ENCODE measurements at places on chromosomes 16 and 17.

DNA sequence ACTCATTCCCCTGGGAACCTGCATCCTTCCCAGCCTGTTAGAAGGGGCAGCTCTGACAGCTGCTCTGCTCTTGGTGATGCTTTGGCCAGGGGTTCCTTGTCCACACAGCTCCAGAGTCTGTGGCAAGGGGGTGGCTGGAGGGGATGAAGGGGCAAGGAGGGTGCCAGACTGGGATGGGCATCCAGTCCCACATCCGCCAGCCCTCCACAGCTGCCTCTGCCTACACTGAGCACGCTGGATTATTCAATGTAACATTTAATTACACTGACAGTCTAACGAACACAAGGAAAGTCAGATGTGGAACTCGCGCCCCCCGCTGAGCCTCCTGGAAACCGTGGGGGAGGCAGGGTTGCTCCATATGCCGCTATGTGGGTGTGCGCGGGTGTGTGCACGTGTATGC lies 101.1 kb downstream of the C16orf78 start:
- DNase-seq: peak; percentile 1

DNA sequence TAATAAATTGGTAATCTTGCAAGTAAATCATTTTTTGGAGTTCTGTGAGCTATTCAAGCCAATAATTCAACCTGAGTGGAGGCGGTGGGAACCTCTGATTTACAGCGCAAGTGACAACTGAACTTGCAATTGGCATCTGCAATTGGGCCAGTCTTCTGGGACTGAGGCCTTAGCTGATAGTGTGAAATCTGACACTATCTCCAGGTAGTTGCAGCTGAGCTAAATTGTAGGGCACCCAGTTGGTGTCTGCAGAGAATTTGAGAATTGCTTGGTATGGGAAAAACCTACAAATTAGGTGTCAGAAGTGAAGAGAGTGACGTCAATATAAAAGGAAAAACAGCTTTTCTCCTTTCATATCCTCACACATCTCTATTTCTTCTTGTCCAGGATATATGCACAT lies 1633.6 kb upstream of the GOT2 start:
- DNase-seq: no peak

DNA sequence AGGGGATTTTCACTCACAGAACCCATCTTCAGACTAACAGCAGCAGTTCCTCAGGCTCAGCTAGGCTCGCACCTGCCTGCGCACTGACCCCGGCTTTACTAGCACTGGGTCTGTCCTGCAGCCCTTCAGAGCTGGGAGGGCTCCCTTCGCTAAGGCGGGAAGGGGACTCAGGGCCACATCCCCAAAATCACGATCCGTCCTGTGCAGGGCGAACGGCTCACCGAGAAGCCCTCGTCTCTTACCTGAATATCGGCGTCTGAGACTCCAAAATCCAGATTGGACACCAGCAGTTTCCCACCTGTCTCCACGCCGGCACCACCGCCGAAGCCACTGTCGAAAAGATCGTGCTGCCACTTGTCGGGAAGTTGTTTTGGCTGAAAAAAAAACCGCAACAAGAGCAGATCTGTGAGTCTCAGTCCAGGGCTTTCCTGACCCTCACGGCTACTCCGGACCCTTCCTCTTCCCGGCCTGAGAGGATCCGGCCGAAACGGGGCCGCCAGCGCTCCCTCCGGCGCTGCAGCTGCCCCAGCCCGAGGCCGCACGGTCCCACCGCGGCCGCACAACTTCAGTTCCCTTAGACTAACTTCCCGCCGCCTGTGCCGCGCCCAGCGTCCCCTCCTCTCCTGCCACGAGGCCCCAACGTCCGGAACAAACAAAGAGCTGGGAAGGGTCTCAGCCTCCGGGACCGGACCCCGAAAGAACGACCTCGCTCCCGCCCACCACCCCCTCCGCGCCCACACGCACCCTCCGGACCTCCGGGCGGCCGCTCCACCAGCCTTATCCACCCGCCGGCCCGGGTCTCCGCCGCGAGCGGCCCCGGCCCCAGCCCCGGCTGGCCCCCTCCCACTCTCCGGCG lies 711 bp downstream of the ALYREF start:
- no peak for DNase-seq

DNA sequence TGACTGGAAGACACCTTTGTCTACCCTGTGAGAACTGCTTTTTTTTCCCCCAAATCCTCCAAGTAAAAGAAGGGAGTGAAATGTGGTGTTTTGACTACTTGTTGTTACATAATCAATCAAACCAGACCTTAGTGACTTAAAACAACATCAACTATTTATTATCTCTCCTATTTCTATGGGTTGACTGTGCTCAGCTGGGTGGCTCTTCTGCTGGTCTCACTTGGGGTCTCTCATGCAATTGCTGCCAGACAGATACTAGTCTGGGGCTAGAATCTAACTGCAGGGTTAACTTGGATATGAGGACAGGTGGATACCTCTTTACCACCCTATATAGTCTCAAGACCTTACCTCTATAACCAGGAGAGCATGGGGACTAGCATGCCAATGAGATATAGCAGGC lies 141.3 kb downstream of the SALL1 start:
- DNase-seq: no peak

- DNase-seq: no peak
Observed at GRCh38 chr17:49071106-49071505, 61.5 kb upstream of the B4GALNT2 start.

DNA sequence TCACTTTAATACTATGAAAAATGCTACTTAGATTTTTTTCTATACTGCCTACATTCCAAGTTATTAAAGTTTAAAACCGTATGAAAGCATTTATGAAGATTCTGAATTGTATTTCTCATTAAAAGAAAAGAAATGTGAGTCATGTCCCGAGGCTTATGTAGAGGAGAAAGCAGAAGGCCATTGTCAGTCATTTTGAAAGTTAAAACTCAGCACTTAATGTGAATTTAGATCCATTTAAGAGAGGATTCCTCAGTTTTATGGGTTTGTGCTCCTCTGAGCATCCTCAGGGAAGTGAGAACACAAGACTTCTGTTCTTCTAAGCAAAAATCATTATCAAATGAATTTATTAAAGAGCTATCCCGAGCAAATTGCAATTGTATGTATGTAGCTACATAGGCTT lies 11.8 kb downstream of the C17orf75 start:
- DNase-seq: no peak

- DNase-seq: no peak
Observed at GRCh38 chr16:4663777-4664465, 29.4 kb upstream of the NUDT16L1 start.

GRCh38 chr17:2755891-2756724 lies 6.7 kb upstream of the CCDC92B start:
- DNase-seq: no peak

- peak; percentile 76 for DNase-seq
Observed at GRCh38 chr17:81926451-81927151, 934 bp downstream of the MAFG start.

GRCh38 chr17:45260204-45260783 lies 1.6 kb downstream of the SPATA32 start:
- DNase-seq: no peak

DNA sequence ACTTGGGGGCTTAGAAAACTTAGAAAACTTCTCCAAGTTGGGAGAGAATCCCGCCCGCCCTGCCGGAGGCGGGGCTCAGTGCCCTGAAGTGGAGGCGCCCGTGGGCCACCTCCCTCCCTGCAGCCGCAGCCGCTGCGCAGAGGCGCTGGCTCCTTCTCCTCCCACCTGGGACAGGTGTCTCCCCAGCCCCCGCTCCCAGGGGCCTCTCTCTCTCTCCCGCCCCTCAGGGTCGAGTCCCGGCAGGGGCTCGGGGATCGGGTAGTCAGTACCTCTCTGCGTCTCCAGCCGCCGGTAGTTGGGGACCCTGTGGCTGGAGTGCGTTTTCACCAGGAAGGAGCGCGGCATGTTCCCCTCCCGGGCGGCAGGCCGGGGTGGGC lies 257 bp downstream of the SNAI3 start:
- peak; percentile 53 for DNase-seq

DNA sequence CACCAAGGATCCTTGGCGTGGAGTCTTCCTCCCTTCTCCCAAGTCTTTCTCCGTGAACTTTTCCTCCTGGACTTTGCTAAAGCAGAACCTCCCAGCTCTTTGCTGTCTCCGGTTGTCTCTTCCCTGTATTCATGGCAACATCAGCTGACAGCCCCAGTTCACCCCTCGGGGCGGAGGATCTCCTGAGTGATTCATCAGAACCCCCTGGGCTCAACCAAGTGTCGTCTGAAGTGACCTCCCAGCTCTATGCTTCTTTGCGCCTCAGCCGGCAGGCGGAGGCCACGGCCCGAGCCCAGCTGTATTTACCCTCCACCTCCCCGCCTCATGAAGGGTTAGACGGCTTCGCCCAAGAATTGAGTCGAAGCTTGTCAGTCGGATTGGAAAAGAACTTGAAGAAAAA lies 943 bp downstream of the CNTROB start:
- peak; percentile 19 for DNase-seq

DNA sequence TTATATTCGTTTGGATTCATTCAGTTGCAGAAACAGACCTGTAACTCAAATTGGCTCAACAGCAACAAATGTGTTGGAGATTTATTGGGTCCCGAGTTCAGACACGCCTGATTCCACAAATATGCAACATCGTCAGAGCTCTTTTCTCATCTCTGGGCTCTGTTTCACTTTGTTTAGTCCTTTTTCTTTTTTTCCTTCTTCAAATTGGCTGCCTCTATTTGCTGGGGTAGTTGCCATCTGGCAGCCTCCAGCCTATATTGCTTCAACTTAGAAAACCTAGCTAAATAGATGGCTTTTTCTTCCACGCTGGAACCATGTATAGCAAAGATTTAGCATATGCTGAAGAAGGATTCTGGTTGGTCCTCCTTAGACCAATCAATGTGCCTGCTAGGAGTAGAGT lies 398.5 kb downstream of the RBFOX1 start:
- no peak for DNase-seq

DNA sequence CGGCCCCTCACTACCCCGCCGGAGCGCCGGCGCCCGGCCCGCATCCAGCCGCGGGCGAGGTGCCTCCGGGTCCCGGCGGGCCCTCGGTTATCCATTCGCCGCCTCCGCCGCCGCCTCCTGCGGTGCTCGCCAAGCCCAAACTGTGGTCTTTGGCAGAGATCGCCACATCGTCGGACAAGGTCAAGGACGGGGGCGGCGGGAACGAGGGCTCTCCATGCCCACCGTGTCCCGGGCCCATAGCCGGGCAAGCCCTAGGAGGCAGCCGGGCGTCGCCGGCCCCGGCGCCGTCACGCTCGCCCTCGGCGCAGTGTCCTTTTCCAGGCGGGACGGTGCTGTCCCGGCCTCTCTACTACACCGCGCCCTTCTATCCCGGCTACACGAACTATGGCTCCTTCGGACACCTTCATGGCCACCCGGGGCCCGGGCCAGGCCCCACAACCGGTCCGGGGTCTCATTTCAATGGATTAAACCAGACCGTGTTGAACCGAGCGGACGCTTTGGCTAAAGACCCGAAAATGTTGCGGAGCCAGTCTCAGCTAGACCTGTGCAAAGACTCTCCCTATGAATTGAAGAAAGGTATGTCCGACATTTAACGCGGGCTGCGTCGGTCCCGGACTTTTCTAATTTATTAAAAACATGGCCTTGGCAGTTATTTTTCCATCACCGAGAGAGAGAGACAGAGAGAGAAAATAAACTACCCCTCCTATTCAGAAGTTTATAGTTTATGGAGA lies 2.8 kb downstream of the IRX5 start:
- no peak for DNase-seq

- no peak for DNase-seq
Observed at GRCh38 chr16:23508589-23509440, 1.5 kb downstream of the GGA2 start.

- no peak for DNase-seq
Observed at GRCh38 chr17:622356-622755, 92.3 kb downstream of the VPS53 start.

GRCh38 chr17:47855737-47856136 lies 4.8 kb upstream of the SP6 start:
- no peak for DNase-seq

DNA sequence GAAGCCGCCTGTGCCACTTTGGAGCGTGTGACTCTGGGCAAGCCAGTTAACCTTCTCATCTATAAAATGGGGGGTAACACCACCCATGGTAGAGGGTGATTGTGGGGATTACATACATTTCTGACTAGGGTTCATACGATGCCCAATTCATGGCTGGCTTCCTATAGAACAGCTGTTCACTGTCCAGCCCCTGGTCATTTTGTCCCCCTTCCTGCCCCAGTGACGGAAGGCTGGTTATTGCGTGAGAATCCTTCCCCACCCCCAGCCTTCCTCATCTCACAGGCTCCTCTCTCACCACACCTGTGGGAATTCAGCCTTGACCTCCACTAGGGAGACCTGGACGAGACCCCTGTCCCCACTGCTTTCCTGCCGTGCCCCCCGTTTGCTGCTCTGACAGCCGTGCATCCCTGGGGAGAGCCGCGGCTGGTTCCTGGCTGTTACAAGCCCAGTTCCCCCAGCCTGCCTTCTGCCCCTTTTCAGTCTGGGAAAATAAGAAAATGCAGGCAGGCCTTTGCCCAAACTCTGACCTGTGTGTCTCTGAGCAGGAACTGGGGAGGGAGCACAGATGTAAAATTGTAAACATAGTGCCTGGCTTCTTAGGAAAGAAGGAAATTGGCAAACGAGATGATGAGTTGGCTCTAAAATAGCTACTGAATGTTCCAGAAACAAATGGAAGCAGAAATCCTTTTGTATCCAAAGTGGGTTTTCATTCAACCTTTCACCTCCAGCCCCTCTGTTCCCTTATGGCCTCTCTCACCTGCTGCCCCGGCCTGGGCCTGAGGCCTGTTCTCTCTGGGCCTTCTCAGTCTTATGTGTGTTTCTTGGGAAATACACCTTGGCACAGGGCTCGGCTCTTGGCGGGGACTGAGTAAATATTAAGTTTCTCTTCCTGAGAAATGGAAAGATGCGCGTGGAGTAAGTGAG lies 67.3 kb downstream of the OR1D5 start:
- DNase-seq: no peak

DNA sequence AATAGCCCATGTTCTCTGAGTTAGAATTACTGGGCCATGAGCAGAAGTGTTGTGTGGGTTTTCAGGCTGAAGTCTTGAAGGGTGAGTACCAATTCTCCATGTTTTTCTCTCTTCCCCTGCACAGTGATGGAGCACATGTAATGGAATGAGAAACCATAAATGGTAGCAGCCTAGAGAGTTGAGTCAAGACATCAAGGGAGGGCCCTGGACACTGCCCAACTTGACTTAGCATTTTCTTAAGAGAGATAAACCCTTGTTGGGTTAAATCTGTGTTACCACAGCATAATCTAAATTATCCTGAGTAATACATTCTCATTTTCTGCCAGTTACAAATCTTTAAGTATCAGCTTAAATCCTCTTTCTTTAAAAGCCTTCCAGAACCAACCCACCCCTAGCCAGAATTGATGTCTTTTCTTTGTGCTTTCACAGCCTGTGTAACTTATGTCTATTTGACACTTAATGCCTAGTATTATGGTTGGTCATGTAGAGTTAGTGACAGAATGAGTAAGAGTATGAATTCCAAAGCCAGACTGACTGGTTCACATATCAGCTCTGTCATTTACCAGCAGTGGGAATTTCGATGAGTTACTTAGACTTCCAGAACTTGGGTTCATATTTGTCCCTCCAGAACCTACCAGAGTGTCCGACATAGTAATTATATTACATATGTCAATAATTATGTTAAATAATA lies 27.0 kb upstream of the RGS9 start:
- DNase-seq: no peak

Data from activated naive CD4-positive, alpha-beta T cell treated with anti-CD3 and anti-CD28 coated beads, Interleukin-2, amount 50 U/mL, for 16 hours (primary cell).